ENCODE measurements at places on chromosomes 5 and 9. TPM values are rescaled to one million over a fixed set of nuclear protein-coding genes. Genes with fewer than 3 reads are reported as not detected.

SPINK6 gene
- total RNA-seq = not detected

- H3K36me3 ChIP-seq = peaks cover 1% of the 10 kb centered on the region
- no peak overlapping the region for H3K27ac ChIP-seq
- no peak for DNase-seq
- no peak overlapping the region for H3K4me3 ChIP-seq
- no peaks in the 10 kb centered on the region for H3K27me3 ChIP-seq
- peaks cover 11% of the 10 kb centered on the region for H3K4me1 ChIP-seq
These were observed 108.2 kb downstream of the AUH start for GRCh38 chr9:91253488-91253887.

DNA sequence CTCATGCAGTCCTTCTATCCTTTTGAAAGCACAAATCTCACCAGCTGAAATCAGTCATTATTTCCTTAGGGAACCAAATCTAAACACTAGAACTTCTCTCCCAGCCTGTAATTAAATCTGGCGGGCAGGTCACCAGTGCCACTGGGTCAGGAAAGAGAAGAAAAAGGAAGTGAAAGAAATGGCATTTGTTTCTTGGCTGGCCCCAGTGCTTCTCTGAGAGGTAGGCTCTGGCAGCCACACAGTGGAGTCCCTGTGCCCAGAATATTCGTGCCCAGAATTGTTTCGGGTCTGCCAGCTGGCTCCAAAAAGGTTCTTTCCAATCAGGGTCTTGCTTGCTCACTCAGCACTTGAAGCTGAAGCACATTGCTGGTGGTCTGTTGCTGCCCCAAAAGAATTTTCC, 133.9 kb upstream of the MTAP start:
- peaks cover 5% of the 10 kb centered on the region for H3K27me3 ChIP-seq
- H3K36me3 ChIP-seq = no peaks in the 10 kb centered on the region
- DNase-seq = no peak
- no peak overlapping the region for H3K27ac ChIP-seq

PCDHB15 gene
- not detected for total RNA-seq

GRCh38 chr5:98110282-98110691, 663.2 kb upstream of the RGMB start:
- H3K27me3 ChIP-seq = peaks cover 2% of the 10 kb centered on the region
- H3K27ac ChIP-seq = no peak overlapping the region
- H3K36me3 ChIP-seq = no peaks in the 10 kb centered on the region
- H3K4me3 ChIP-seq = no peak overlapping the region
- DNase-seq = no peak

DNA sequence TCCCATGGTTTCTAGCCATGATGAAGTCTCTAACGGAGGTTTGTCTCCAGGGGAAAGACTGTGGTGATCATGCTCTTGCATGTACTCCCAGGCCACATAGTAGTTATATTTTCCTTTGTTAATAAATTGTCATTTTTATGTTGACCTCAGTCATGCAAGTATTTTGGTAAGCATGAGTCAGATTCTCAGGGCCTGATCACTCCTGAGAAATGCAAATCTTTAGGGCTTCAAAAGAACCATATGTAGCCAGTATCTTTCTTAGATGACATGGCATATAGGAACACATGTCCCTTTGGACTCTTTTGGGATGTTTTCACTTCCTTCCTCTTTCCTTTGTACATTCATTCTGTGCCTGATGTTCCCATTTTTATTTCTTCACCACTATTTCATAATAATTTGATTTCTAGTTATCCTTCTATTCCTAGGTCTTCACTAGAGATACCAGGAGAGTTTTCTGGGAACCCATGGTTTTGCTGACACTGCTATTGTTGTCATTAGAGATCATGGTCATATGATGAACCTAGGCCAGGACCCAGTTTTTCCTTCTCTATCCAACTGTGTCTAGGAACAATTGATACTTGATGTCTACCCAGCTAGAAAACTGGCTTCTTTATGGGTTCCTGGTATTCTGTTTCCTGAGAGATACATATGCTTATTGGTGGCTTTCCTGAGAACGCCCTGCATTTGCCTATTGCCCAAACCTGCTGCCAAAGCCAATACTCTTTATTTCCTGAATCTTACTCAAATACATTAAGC, 248.1 kb upstream of the NREP start:
- no peaks in the 10 kb centered on the region for H3K36me3 ChIP-seq
- no peaks in the 10 kb centered on the region for H3K4me1 ChIP-seq
- no peak for DNase-seq
- no peak overlapping the region for H3K4me3 ChIP-seq

GRCh38 chr5:133460172-133460758, 152.1 kb downstream of the FSTL4 start:
- peaks cover 2% of the 10 kb centered on the region for H3K27me3 ChIP-seq
- peak; percentile 63 for DNase-seq
- peaks cover 7% of the 10 kb centered on the region for H3K4me1 ChIP-seq

ACO1 gene
- total RNA-seq = 13.1 TPM
